ENCODE measurements at places on chromosomes 4 and X. TPM values are rescaled to one million over a fixed set of nuclear protein-coding genes. Genes with fewer than 3 reads are reported as not detected.
A peak's percentile ranks its signal among the peaks of the same experiment; 100 is the strongest.

DNA sequence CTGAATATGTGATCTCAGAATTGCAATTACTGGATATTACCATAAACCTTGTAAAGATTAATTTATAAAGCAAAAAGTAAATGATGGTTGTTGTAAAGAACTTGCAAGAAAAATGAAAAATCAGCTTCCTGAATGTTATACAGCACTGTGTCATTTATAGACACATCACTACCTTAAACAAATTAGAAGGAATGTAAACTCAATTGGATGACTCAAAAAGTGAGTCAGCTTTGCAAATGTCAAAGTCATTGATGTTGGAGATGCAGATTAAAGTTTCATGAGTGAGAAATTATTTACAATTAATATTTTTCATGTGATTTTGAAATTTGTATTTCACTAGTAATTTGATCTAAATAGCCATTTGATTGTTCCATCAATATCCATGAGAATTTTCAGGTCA, 193.2 kb downstream of the RAPGEF2 start:
- no peak for DNase-seq

DNA sequence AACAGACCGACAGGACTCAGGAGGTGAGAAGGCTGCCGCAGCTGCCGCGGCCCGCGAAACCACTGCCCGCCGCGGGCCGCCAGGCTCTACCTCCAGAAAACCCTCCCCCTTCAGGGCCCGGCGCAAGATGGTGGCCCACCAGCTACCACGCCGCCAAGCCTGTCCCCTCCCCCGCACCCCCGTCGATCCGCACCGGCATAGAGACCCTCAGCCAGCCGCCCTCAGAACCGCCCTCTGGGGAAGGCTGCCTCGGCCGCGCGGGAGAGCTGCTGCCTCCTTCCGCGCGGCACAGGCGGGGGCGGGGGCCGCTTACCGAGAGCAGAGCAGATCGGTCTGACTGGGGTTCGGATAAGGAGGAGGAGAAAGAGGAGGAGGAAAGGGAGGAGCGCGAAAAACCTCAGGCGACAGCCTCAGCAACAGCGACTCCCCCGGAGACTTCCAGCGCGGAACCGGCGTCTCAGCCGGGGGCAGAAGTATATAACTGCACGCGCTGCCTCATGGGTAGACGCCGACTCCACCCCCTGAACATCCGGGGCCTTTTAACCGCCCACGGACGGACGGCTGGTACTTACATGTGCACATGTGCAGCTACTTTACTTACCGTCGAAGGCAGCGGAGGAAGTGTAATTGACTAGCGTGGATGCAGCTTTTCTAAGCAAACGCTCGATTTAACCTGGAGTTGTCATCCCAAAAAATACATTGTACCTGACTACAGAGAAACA, at the start of gene ZNF280C:
ZNF280C (minus strand) TSS at position 451 of the 722 bp plus-strand sequence. CDS start 8,450 bp downstream, outside the sequence.
- peak; percentile 60 for DNase-seq

- no peak for DNase-seq
Measured at GRCh38 chrX:101415180-101416145, 7.4 kb downstream of the HNRNPH2 start.

DNA sequence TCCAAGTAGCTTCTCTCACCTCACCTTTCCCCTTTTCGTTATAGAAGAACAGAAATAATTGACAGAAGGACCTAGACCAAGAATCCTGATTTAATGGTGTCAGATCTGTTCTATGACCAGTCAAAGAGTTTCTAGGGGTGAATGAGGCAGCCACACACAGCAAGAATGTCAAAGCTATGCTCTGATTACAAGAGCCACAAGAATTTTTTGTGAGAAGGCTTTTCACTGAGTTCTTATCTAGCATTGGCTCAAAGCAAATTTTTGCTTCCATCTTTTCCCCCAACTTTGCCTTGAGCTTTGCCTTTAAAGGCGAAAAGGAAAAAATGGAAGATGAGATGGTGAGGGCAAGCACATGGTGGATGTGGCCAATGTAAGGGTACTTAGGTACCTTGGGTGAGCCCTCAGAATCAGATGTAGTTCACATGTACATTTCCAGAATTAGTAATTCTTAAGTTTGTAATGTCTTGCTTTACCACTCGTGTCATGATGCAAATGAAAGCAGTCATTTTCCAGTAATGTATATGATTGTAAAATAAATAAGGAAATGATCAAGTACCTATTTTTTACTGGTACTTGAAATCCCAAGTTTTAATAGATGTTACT, 23.5 kb downstream of the FMR1 start:
- no peak for DNase-seq

DNA sequence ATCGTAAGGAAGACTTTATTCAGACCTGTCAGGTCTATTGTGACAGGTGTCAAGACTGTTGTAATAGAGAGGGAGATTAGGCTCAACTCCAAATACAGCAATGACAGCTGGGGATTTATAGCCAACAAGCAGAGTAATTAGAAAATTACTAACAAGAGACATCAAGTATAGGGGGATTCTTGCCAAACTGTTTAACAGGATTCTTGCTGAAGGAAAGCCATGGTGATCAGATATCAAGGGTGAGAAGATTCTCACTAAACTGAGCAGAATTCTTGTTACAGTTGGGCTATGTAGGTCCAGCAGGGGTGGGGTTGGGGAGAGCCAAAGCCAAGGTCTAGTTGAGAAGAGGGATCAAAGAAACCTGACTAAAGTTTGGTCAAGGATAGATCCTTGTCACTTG, 461.0 kb upstream of the GALNT7 start:
- DNase-seq, result no peak

DNA sequence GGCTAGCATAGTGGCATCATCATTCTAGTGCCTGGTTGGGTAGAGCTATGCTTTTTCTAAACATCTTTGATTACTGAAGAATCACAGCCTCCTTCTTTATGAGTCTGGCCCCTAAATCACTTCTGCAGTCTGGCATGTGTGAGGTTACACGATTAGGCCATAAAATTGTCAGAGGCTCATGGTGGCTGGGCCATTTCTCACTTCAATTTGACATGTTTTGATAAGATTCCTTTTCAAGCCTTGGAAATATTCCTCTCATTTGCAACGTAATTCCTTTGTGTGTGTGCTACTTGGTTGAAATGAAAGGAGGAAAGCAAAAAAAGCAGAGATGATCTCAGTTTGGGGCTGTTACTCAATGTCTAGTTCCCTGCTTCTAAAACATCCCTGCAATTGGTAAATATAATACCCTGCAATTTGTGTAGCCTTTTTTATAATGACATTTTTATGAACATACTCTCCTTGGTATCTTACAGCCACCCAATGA, 6.2 kb downstream of the CCKAR start:
- DNase-seq, result no peak

DNA sequence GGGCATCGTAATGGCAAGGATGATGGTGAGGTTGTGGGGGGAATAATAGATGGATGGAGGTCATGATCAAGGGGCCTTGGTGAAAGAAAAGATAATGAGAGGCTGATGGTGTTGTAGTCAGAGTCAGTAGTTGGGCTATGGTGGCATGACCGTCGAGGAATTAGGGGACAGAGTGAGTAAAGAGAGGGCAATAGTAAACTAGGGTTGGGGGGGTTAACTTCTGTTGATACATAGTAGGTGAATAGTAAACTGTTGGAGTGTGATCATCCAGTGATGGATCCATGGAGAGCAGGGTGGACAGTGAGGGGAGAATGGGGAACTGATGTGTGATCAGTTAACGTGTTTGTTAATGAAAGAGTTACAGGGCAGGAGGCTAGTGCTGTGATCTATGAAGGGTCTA, 920 bp downstream of the FTSJ1 start:
- no peak for DNase-seq

DNA sequence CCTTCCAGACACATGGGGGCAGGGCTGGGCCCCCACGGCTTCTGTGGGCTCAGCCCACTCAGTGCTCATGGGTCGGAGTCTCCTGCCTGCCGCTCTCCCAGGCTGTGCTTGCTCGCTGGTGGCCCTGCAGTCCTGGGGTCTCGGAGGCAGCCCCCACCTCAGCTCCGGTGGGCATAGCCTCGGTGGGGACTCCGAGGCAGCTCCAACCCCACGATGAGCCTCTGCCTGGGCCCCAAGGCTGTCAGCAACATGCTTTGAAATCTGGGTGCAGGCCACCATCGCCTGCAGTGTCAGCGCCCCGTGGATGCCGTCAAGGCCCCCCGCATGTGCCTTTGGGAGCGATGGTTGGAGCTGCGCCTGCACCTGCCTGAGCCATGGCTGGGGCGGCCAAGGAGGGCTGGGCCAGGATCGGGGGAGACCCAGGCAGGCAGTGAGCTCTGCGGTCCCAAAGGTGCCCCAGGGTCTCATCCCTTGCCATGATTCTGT, 30.2 kb upstream of the SPON2 start:
- no peak for DNase-seq

- peak; percentile 38 for DNase-seq
Measured at GRCh38 chr4:158314756-158315487, 104.6 kb downstream of the TMEM144 start.

DUSP9 gene
- 0.50 TPM for polyA plus RNA-seq

CFAP47 gene
- polyA plus RNA-seq, result under 0.01 TPM

VCX gene
- polyA plus RNA-seq, result not detected

FABP2 gene
- not detected for polyA plus RNA-seq

ARHGAP36 gene
- not detected for polyA plus RNA-seq

CXCL11 gene
- 1.4 TPM for polyA plus RNA-seq

Data from keratinocyte (primary cell).